ENCODE measurements at places on chromosomes 7 and 10. TPM values are rescaled to one million over a fixed set of nuclear protein-coding genes. Genes with fewer than 3 reads are reported as not detected.

DNA sequence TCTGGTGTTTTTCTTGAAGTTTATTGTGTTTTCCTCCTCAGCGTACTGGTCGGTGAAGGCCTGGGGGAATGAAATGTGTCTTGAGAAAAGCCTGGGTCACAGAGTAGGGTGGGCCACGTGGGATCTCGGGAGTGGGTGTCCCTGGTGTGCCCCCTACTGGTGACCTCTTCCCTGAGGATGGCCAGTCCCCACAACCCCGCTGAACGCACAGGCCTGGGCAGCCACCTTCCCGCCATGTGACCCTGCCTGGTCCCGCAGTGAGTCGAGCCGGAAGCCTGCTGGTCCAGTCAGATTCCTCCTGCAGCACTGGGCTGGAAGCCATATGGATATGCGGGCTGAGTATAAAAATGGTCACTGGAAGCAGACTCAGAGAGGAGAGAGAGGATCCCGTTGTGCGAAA is 52.9 kb upstream of the GNA12 start:
- H3K27ac ChIP-seq = no peak overlapping the region
- H3K4me3 ChIP-seq = no peak overlapping the region
- H3K36me3 ChIP-seq = no peaks in the 10 kb centered on the region
- DNase-seq = no peak
- H3K4me1 ChIP-seq = peaks cover 23% of the 10 kb centered on the region

DNA sequence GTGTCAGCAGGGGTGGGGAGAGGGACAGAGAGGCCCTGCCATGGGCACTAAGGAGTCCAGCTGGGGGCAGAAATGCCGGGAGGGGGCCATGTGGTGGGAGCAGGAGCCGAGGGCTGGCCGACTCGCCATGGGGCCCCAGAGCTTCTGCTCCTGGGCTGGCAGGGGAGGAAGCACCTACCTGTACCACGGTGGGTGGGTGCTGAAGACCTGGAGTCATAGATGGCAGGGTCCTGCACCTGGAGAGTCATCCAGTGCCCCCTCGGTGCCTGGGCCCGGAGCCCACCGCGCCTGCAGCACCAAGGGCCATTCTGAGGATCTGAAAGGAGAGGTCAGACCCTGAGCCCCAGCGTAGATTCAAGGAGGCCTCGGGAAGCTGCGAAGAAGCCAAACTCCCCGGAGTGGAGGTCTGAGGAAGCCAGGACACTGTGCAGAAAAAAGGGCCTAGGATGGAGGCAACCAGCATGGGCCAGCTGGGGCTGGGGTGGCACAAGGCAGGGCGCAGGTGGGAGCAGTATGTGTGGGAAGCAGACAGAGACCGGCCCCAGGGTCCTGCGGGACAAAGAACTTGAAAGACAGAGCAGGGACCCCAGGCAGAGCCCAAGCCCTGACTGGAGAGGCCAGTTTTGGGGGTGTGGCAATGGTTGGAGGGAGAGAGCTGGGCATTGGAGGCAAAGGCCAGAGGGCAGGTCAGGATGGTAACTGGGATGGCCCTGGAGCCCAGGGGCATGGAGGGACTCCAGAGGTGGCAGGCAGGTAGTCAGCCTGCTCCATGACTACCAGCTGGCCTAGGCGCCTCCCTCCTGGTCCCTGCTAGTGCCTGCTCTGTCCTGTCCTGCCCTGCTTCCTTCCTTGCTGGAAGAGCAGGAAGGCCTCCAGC is 26.7 kb upstream of the SMARCD3 start:
- no peaks in the 10 kb centered on the region for H3K36me3 ChIP-seq
- H3K4me3 ChIP-seq = no peak overlapping the region
- DNase-seq = no peak
- H3K27ac ChIP-seq = no peak overlapping the region
- H3K4me1 ChIP-seq = peaks cover 4% of the 10 kb centered on the region
- H3K27me3 ChIP-seq = peaks cover 11% of the 10 kb centered on the region

DNA sequence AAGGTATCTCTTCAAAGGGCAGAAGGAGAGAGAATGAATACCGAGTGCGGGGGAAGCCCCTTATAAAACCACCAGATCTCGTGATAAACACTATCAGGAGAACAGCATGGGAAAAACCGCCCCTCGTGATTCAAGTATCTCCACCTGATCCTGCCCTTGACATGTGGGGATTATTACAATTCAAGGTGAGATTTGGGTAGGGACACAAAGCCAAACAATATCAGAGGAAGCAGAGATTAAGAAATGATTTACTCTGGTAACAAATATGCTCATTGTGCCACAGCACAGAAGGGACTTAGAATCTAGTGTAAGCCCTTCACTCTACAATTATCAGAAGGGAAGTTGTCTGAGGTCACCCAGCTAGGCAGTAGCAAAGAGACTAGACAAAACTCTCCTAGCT is 40.1 kb upstream of the ZNRF2 start:
- DNase-seq = no peak
- no peak overlapping the region for H3K27ac ChIP-seq
- no peaks in the 10 kb centered on the region for H3K36me3 ChIP-seq
- H3K27me3 ChIP-seq = no peaks in the 10 kb centered on the region
- no peak overlapping the region for H3K4me3 ChIP-seq
- peaks cover 29% of the 10 kb centered on the region for H3K4me1 ChIP-seq

IGF2BP3 gene
- total RNA-seq = 11.3 TPM

PAPSS2 gene
- total RNA-seq = not detected

- DNase-seq = no peak
- no peaks in the 10 kb centered on the region for H3K27me3 ChIP-seq
- H3K27ac ChIP-seq = no peak overlapping the region
- H3K36me3 ChIP-seq = no peaks in the 10 kb centered on the region
- H3K4me1 ChIP-seq = no peaks in the 10 kb centered on the region
These were observed 16.3 kb downstream of the MBL2 start for GRCh38 chr10:52756295-52756694.

DNA sequence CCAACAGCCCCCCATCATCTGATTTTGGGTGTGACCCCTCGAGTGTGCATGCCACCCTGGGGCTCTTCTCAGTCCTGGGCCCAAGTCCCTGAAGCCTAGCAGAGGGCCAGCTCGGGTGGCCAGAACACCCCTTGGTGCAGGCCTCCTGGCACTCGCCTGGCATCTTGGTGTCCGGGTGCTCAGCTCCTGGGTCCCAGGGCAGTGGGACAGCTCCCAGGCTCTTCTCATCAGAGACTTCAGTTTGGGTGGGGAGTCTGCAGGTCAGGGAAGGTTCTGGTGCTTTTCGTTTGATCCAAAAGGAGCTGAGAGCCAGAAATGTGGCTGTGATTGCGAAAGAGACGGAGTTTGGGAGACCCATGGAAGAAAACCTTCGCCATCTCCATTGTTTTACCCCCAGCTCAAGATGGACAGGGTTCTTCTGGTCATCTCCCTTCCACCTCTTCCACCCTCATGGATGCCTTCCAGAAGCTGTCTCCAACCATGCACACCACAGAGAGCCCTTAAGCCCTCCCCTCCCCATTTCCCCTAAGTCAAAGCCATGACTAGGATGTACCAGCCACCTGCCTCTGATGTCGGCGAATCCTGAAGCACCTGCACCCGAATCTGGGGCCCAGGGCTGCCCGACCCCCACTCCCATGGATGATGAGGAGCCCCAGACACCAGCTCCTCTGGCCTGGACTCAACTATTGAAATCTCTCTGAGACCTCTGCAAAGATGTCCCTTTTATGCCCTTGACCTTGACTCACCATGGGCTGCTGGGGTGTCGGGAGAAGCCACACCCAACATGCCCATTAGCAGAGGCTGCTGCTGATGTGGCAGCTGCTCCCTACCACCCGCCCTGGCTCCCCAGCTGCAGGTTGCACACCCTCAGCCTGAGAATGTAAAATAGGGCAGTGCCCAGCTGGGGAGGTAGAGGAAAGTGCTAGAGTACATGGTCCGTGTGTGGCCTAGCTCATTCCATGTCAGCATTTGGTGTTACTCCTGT is 55.3 kb downstream of the ADCYAP1R1 start:
- no peaks in the 10 kb centered on the region for H3K27me3 ChIP-seq
- no peak for DNase-seq
- H3K27ac ChIP-seq = no peak overlapping the region
- no peak overlapping the region for H3K4me3 ChIP-seq

GRCh38 chr10:107899075-107899474 is 734.6 kb upstream of the SORCS1 start:
- H3K27ac ChIP-seq = no peak overlapping the region
- H3K27me3 ChIP-seq = no peaks in the 10 kb centered on the region
- H3K4me3 ChIP-seq = no peak overlapping the region

WEE2 gene
- not detected for total RNA-seq

TEX47 gene
- not detected for total RNA-seq

GRCh38 chr10:49526619-49527018 is 12.3 kb downstream of the ERCC6 start:
- no peaks in the 10 kb centered on the region for H3K27me3 ChIP-seq
- no peak overlapping the region for H3K4me3 ChIP-seq
- no peak overlapping the region for H3K27ac ChIP-seq
- H3K36me3 ChIP-seq = peaks cover 64% of the 10 kb centered on the region

- no peaks in the 10 kb centered on the region for H3K27me3 ChIP-seq
- peaks cover 19% of the 10 kb centered on the region for H3K4me1 ChIP-seq
- DNase-seq = no peak
- peak overlapping the region; percentile 85 for H3K27ac ChIP-seq
- H3K36me3 ChIP-seq = no peaks in the 10 kb centered on the region
These were observed 1.3 kb downstream of the FIGNL1 start for GRCh38 chr7:50448823-50449222.
